ENCODE measurements at places on chromosomes 7 and 10.

DNA sequence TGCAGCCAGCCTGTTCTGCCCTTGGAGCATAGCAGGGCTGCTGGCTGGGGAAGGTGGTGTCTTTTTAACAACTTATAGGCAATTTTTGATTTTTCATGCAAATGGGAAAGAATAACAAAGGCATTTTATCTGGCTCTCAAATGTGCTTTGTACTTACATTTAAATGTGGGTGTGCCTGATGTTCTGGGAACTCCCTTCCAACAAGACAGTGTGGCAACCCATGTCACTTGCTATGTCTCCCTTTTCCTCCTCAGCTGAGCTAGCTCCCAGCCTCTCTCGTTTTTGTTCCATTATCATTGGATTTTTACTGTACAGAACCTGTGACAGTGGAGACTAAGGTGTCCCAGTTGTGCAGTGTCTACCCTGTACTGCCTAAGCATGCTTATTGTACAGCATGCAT lies 93.5 kb upstream of the PDCD4 start:
- DNase-seq: no peak

- no peak for DNase-seq
Measured at GRCh38 chr7:140625908-140626868, 14.4 kb downstream of the DENND2A start.

DNA sequence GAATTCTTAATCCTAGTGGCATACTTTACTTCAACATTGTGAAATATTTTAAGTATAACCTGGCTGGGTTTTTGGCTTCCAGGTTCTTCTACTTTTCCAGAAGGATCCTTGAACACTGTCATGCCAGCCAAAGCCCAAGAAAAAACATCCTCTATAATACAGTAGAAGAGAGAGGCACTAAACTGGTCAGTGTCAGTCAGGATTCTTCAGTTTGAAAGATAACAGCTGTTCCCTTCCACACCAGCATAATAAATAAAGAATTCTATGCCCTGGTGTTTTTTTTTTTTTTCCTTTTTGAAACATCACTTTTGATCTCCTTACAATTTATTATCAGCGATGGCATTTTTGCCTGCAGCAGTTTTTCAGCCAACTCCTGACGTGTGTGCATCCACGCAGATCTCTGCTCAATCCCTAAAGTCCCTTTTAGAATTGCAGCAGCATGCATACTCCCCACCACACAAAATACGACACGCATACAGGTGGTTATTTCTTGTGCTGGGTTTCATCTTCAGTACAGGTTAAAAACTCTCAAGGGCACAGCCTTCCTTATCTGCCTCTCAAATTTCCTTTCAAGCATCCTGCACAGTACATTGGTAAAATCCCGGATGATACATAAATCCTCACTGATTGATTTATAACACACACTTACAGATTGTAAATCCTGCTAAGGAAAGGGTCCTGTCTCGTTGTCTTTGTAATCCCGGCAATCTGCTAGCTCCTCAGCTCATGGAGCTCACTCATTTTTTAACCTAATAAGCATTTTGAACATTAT lies 100.2 kb downstream of the TPK1 start:
- DNase-seq: no peak

DNA sequence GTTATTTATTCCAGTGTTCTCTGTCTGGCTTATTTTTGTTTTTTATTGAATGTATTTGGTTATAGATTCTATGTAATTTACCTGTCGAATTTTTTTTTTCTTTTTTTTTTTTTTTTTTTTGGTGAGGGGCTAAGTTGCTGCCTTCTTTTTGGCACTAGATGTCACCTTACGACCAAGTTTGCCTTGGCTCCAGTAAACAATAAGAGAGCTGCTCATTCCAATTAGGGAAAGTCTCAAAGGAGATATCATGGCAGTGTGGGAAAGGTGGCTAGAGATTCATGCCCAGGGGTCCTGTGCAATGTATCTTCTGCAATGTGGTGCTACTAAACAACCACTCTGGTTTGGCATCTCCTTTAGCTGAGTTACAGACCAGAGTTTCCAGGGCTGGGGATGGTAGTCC lies 84.0 kb downstream of the PTPN20 start:
- DNase-seq: no peak

GRCh38 chr7:64558781-64559180 lies 4.1 kb downstream of the ZNF680 start:
- no peak for DNase-seq

DNA sequence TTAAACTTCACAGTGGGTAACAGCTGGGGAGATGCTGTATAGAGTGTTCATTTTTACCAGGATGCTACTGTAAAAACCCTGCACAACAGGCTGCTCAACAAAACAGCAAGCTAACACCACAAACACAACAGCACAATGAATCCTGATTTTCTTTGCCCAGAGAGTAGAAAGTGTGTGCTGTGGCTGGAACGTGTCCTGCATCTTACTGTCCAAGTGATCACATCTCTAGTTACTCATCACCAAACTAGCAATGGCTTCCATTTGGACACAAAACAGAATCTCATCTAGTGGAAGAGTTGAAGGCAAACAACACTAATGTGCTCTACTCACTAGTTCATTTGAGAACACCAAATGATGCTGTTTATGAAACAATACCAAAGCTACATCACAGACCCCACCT lies 121.2 kb downstream of the SLC25A13 start:
- no peak for DNase-seq

DNA sequence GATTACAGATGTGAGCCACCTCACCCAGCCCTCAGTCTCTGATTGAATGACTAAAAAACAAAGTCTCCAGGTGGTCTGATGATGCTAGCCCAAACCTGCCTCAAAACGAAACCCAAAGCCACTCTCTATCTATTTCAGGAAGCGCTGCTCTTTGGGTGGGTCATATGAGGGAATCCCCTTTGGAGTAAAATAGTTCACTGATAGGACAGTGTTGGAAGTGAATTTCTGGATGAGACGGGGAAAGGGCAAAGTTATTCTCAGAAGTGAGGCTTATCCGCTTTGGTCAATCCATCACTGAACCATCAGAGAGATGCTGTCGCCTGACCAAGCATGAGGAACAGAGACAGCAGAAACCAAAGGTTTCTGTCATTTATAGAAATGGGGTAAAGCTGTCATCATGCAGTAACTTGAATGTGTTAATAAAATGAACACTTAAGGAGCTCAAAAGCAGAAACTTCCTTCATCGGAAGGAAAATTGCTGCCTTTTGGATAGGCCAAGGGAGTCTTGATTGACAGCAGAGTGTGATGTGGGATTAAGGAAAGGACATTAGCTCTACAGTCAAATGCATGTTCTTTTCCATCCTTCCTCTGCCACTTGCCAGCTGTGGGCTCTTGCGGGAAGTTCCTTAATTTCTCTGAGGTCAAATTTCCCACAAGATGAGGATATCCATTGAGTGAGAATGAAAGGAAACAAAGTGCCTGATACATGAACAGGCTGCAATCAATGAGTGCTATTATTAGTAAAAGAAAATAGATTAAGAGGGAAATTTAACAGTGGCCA lies 64.9 kb upstream of the C1QL3 start:
- DNase-seq: no peak

GRCh38 chr10:92181575-92181974 lies 109.3 kb downstream of the CPEB3 start:
- DNase-seq: no peak

- peak; percentile 64 for DNase-seq
Measured at GRCh38 chr10:5888843-5889623, 660 bp downstream of the ANKRD16 start.

DNA sequence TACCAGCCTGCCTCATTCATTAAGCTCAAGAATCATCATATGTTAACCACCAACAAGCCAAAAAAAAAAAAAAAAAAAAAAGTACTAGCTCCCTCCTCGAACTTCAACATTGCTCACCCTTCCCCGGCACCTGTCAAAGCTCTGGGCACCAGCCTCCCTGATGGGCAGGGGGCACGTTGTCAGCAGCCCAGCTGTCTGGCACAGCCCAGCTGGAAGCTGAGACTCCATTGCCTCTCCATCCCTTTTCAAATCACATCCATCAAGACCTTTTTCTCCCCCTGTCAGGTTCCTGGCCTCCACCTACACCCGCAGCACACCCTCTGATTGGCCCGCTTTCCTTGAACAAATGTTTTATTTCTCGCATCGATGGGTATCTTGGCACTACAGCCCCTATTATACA lies 913.3 kb upstream of the AUTS2 start:
- no peak for DNase-seq

- no peak for DNase-seq
Measured at GRCh38 chr10:130140425-130140824, 4.2 kb downstream of the GLRX3 start.

GRCh38 chr7:67251986-67252558 lies 255.4 kb downstream of the TYW1 start:
- no peak for DNase-seq

GRCh38 chr10:95266674-95267095 lies 24.1 kb downstream of the PDLIM1 start:
- DNase-seq: no peak

DNA sequence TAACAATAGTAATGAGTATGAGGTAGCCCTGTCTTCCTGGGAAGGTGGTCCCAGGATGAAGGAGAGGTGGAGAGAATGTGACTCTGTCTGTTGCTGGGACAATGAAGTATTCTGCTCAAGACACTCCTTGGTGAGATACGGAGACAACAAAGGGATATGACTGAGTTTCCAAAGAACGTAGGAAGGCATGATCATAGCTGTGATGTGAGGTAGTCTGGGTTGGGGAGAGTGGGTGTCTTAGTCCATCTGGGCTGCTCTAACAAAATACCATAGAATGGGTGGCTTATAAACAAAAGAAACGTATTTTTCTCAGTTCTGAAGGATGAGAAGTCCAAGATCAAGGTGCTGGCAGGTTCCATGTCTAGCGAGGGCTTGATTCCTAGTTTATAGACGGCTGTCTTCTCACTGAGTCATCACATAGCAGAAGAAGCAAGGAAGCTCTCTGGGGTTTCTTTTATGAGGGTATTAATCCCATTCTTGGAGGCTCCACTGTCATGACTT lies 84.9 kb upstream of the RHOBTB1 start:
- DNase-seq: no peak

GRCh38 chr10:34648919-34649318 lies 166.2 kb downstream of the PARD3 start:
- DNase-seq: no peak

GRCh38 chr7:110922906-110923305 lies 168.0 kb upstream of the LRRN3 start:
- DNase-seq: no peak

- DNase-seq: no peak
Measured at GRCh38 chr10:92177546-92177945, 113.3 kb downstream of the CPEB3 start.

GRCh38 chr7:120441850-120442249 lies 168.9 kb downstream of the KCND2 start:
- DNase-seq: no peak

GRCh38 chr10:63313066-63313717 lies 152.6 kb downstream of the JMJD1C start:
- no peak for DNase-seq

DNA sequence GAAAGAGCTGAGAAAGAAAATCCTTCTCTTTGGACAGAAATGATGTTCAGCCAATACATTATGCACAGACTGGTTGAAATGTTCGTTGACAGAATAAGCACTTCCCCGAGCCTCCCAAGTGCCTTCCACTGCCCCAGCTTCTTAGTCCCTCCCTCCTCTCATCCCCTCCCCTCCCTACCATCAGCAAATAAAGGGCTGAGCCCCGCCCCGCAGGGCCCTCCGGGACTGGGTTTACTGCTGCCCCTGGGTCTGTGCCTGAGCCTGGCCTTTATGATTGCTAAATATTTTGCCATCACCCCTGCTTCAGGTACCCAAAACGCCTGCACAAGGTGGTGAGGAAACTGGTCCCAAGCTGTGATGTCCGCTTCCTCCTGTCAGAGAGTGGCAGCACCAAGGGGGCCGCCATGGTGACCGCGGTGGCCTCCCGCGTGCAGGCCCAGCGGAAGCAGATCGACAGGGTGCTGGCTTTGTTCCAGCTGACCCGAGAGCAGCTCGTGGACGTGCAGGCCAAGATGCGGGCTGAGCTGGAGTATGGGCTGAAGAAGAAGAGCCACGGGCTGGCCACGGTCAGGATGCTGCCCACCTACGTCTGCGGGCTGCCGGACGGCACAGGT lies 28.1 kb downstream of the HKDC1 start:
- DNase-seq: no peak

DNA sequence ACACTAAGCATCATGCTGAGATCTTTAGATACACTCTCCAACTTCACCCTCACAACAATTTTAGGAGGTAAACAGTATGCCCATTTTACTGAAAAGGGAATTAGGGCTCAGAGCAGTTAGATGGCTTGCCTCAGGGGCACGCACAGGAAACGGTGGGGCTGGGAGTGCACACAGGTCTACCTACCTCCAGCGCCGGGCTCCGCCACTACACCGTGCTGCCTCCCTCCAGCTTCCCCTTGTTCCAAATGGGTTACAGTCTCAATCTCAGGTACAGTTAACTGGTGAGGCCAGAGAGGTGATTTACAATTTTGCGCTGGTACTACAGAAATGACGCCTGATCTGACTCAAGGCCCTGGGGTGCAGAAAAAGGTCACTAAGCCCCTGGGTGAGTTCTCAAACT lies 142.0 kb downstream of the NOC3L start:
- DNase-seq: no peak

DNA sequence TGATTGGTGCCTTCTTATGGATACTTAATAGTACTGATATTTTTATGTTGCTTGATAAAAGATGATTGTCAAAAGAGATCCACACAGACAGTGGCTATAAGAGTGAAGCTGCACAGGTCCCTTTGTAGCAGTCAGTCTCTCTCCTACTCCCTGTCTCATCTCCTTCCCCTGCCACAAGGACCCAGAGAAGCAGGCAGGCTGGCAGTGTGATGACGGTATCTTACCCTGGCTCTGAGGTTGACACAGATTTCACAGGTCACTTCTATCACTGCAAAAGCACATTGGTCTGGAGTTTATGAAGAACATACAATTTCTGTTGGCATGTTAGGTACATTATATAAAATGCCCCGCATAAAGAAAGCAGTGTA lies 64.4 kb upstream of the AHR start:
- DNase-seq: peak; percentile 46

- DNase-seq: no peak
Measured at GRCh38 chr10:62374862-62375710, 917 bp downstream of the ZNF365 start.

DNA sequence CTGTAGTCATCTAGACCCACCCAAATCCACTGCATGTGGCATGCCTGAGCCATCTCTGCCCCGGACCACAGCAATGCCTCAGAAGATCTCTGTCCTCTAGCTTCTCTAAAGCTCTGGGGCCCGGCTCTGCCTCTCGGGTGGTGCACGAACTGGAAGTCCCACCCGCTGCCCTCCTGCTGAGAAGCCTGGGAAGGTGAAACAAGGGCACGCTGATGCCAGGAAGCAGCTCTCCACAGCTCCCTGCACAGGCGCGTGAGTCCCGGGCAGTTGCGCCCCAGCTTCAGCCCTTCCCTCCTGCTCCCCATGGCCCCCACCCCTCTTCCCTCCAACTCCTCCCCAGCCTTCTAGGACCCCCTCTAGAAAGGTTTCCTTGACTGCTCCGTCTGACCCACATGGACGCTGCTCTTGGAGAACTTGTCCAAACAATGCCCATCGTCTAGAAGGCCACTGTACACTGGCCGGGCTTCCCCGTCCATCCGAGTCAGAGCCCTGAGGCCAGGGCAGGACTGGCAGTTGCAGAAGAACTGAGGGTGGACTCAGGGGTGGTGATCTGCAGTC lies 12.8 kb downstream of the KCNH2 start:
- DNase-seq: no peak

GRCh38 chr7:129816742-129817141 lies 136.0 kb downstream of the UBE2H start:
- no peak for DNase-seq

- DNase-seq: no peak
Measured at GRCh38 chr7:148717266-148717793, 18.6 kb downstream of the CUL1 start.

- DNase-seq: no peak
Measured at GRCh38 chr10:78194050-78194449, 160.4 kb downstream of the RPS24 start.

Data from activated naive CD4-positive, alpha-beta T cell treated with anti-CD3 and anti-CD28 coated beads, Interleukin-2, amount 10 ng/mL, durations not matched to agents 7 days and 5 days (primary cell).